ENCODE measurements at places on chromosomes 2 and 18. TPM values are rescaled to one million over a fixed set of nuclear protein-coding genes. Genes with fewer than 3 reads are reported as not detected.

ELP2 gene
- total RNA-seq, result 94.6 TPM

DNA sequence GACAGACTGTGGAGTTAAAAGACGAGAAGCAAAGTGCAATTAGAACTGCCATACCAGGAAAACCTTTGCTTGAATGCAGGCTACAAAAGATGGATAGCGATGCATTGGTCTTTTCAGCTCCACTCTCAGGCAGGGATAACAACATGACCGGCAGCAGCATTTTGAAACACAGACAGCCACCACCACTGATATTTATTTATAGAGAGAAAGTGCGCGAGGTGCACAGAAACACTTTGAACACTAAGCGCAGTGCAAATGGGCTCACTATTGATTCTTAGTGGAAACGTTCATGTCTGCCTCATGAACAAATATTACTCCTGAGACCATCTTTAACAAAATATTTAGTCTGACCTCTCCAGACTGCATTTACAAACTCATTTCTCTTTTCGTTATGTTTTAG, 32.9 kb downstream of the CAVIN2 start:
- peaks cover 5% of the 10 kb centered on the region for H3K27me3 ChIP-seq
- no peak overlapping the region for H3K27ac ChIP-seq
- H3K4me1 ChIP-seq, result peaks cover 7% of the 10 kb centered on the region
- H3K4me3 ChIP-seq, result no peak overlapping the region

NT5C1B gene
- not detected for total RNA-seq

BMP10 gene
- not detected for total RNA-seq

DNA sequence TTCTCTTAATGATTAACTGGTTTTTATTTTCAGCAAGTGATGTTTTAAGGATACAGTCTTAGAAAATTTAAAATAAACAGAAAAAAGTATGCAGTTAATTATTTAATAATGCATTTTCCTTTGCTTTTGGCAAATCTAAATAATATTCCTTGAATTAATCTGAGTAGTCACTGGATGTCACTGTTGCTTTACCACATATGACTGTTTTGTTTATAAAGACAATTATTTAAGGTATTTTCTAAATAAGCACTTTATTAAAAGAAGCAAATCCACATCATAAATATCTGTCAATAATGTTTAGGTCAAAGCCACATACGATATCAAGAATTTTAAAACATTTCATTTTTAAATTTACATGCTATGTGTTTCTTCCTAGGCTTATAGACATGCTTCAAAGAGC, 40.6 kb upstream of the TFPI start:
- no peaks in the 10 kb centered on the region for H3K27me3 ChIP-seq
- H3K4me1 ChIP-seq, result no peaks in the 10 kb centered on the region
- H3K36me3 ChIP-seq, result no peaks in the 10 kb centered on the region
- no peak for DNase-seq

DNA sequence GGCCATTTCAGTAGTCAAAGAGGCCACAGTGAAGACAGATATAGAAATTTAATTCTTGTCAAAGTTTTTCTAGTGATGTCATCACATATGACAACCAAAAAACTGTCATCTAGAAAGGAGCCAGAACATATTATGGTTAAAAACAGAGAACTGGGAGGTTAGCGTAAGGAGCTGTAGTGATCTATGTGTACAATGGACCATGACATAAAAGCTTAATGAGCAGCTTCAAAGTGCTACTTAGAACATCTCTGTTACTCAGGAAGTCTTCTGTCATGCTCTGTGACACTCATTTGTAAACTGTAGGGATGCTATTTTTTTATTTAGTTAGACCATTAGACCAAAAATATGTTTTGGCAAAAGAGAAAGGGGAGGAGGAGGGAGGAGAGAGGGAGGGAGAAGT, 57.3 kb downstream of the CMPK2 start:
- H3K27ac ChIP-seq, result no peak overlapping the region
- H3K27me3 ChIP-seq, result peaks cover 15% of the 10 kb centered on the region
- H3K36me3 ChIP-seq, result no peaks in the 10 kb centered on the region
- H3K4me1 ChIP-seq, result no peaks in the 10 kb centered on the region

GALNT3 gene
- 28.8 TPM for total RNA-seq

- peak overlapping the region; percentile 78 for H3K27ac ChIP-seq
- H3K36me3 ChIP-seq, result peaks cover 8% of the 10 kb centered on the region
- peaks cover 87% of the 10 kb centered on the region for H3K27me3 ChIP-seq
- peaks cover 31% of the 10 kb centered on the region for H3K4me1 ChIP-seq
Observed at GRCh38 chr2:174341293-174341994, 6.7 kb downstream of the SP9 start.

RND3 gene
- total RNA-seq, result 169 TPM

DNA sequence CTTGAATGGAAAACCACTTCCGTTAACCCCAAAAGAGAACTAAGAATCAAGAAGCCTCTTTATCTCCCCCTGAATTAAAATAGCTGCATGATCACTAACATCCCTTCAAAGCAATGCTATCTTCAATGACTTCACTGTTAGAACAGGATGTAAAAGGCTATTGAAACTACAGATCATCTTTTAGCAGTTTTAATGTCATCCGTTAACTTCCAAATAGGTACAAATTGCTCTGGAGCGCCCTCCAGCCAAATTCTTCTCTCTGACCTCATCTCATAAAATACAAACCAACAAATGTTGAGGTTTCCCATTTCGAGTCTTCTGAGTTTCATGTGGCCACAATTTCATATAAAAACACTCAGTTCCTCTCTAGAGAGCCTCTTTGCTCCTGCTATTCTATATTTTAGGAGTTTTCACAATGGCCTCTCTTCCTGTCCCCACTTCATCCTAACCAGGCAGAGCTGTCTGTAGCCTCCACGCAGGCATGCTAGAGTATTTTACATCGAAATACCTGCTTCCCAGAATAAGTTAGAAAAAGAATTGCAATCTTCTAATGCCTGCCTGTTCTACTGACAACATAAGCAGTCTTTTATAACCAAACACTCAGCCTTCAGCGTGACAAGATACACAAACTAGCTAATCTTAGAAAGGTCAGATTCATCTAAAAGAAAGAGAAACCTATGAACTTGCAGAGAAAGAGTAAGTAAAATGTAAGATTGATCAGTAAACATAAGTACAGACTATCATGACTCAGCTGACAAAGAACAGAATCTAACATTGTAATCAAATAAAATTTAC, 37.9 kb downstream of the B4GALT6 start:
- H3K27me3 ChIP-seq, result no peaks in the 10 kb centered on the region
- H3K4me1 ChIP-seq, result peaks cover 28% of the 10 kb centered on the region
- DNase-seq, result no peak
- peak overlapping the region; percentile 77 for H3K27ac ChIP-seq
- peaks cover 11% of the 10 kb centered on the region for H3K36me3 ChIP-seq
- H3K4me3 ChIP-seq, result peak overlapping the region; percentile 29

DNA sequence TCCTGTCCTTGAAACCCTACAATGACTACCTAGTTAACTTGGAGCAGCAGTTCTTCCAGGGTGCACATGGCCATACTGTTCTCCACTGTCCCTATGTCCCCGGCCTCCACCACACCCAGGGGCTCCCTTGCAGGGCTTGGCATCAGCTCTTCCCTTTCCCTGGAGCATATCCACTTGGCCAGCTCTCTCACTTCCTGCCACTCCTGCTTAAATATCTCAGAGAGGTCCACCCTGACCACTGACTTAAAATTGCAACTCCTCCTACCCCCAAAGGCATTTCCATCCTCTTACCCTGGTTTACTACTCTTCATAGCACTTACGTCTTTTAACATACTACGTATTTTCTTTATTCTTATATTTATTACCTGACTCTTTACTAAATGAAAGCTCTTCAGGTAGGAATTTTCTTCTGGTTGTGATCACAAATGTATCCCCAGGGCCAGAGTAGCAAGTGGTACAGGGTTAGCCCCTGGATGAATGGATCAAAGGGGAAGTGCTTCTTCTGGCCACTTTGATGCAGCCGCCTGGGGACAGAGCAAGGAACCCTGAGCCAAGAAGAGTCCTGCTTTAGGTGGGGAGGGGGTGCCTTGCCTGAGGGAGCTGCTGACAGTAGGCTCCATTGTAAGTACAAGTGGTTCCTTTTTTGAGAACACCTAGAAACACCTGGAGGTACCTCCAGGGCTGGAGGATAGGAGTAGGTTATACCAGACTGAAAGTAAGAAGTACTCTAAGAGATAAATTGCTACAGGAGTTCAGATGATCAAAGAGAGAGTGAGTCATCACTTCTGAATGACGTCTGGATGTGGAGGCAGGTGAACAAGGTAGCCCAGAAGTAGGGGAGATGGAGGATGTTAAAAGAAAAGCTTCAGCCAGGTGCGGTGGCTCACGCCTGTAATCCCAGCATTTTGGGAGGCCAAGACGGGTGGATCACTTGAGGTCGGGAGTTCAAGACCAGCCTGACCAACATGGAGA, 82.2 kb downstream of the SOCS6 start:
- H3K36me3 ChIP-seq, result peaks cover 9% of the 10 kb centered on the region
- H3K4me3 ChIP-seq, result no peak overlapping the region

GRCh38 chr2:73980566-73980965, 4.1 kb upstream of the TET3 start:
- H3K4me1 ChIP-seq, result peaks cover 45% of the 10 kb centered on the region
- H3K4me3 ChIP-seq, result peak overlapping the region; percentile 86
- H3K27me3 ChIP-seq, result peaks cover 57% of the 10 kb centered on the region
- no peak for DNase-seq
- H3K36me3 ChIP-seq, result peaks cover 5% of the 10 kb centered on the region

GRCh38 chr2:109611467-109612095, 2.2 kb downstream of the SEPTIN10 start:
- DNase-seq, result no peak
- peak overlapping the region; percentile 90 for H3K27ac ChIP-seq
- H3K4me3 ChIP-seq, result peak overlapping the region; percentile 92

- no peaks in the 10 kb centered on the region for H3K4me1 ChIP-seq
- H3K4me3 ChIP-seq, result no peak overlapping the region
- no peak overlapping the region for H3K27ac ChIP-seq
- peaks cover 2% of the 10 kb centered on the region for H3K27me3 ChIP-seq
- no peak for DNase-seq
Observed at GRCh38 chr2:194674043-194674442, 983.0 kb upstream of the SLC39A10 start.

- H3K27me3 ChIP-seq, result no peaks in the 10 kb centered on the region
- H3K4me1 ChIP-seq, result no peaks in the 10 kb centered on the region
- no peak overlapping the region for H3K27ac ChIP-seq
- no peak for DNase-seq
- H3K4me3 ChIP-seq, result no peak overlapping the region
- H3K36me3 ChIP-seq, result peaks cover 43% of the 10 kb centered on the region
Observed at GRCh38 chr2:39000552-39000951, 110.9 kb downstream of the ARHGEF33 start.

GRCh38 chr2:41621095-41621494, 426.7 kb upstream of the PKDCC start:
- no peak overlapping the region for H3K27ac ChIP-seq
- no peaks in the 10 kb centered on the region for H3K36me3 ChIP-seq
- no peak overlapping the region for H3K4me3 ChIP-seq
- no peaks in the 10 kb centered on the region for H3K4me1 ChIP-seq

GRCh38 chr18:45962866-45963265, 4.3 kb downstream of the EPG5 start:
- H3K4me1 ChIP-seq, result peaks cover 4% of the 10 kb centered on the region
- no peak overlapping the region for H3K27ac ChIP-seq
- no peaks in the 10 kb centered on the region for H3K27me3 ChIP-seq
- DNase-seq, result no peak
- H3K36me3 ChIP-seq, result peaks cover 10% of the 10 kb centered on the region

CLEC4F gene
- total RNA-seq, result not detected

DNA sequence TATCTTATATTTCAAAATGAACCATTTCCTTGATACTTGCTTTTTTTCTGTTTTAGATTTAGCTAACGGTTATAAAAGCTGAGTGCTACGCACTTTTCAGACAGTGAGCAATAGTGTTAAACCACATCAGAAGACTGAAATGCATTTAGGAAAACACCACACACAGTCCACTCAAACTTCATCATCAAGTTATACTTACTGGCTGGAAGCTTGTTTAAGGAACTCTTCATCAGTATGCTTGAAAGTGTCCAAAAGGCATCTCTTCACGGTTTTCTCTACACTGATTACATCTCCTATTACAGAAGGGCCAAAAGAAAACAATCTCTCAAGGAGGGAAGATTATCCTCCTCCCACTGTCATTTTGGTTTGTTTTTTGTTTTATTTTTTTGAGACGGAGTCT, 19.7 kb downstream of the ILKAP start:
- H3K27ac ChIP-seq, result no peak overlapping the region
- no peak overlapping the region for H3K4me3 ChIP-seq
- H3K36me3 ChIP-seq, result peaks cover 47% of the 10 kb centered on the region
- H3K27me3 ChIP-seq, result no peaks in the 10 kb centered on the region
- no peak for DNase-seq
- H3K4me1 ChIP-seq, result no peaks in the 10 kb centered on the region

DNA sequence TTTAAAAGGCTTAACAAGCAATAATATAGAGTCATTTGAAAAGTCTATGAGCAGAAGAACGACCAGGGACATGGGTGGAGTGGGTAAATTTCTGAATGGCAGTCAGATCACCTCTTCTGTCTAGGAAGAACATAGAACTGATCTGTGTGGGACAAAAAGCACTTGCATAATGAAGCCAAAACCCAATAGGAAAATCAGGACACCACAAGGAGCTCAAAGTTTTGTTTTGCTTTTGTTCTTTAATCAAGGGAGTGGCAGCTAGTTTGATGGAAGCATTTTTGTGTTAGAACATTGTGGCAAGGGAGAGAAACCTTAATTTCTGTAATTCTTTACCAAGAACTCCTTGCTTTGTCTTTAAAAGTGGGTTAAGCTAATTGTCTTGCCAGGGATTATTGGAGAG, 240.2 kb upstream of the TANK start:
- H3K27ac ChIP-seq, result peak overlapping the region; percentile 19
- no peak for DNase-seq
- no peak overlapping the region for H3K4me3 ChIP-seq
- H3K4me1 ChIP-seq, result peaks cover 19% of the 10 kb centered on the region
- no peaks in the 10 kb centered on the region for H3K27me3 ChIP-seq

TXNL1 gene
- total RNA-seq, result 78.0 TPM

IFT172 gene
- total RNA-seq, result 17.5 TPM

- no peak overlapping the region for H3K4me3 ChIP-seq
- no peaks in the 10 kb centered on the region for H3K36me3 ChIP-seq
- no peaks in the 10 kb centered on the region for H3K4me1 ChIP-seq
- H3K27me3 ChIP-seq, result no peaks in the 10 kb centered on the region
Observed at GRCh38 chr18:4035521-4035920, 419.6 kb downstream of the DLGAP1 start.

DNA sequence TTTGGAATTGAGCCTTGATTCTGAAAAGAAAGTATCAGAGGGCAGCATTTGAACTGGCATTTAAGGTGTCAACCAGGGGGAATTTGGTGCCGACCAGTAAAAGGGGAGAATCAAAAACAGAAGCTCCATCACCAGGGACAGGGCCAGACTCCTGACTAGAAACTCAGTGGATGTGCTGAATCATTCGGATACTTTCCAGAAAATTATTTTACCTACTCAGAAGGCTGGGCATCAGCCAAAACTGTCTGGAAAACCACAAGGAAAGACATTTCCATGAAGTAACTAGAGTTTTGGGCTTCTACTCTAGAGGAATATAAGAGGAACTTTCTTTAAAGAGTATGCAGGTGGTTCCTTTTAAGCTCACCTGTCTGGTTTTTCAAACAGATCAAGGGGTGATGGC, 756.6 kb downstream of the RNF144A start:
- H3K4me3 ChIP-seq, result no peak overlapping the region
- peaks cover 10% of the 10 kb centered on the region for H3K27me3 ChIP-seq
- H3K4me1 ChIP-seq, result peaks cover 5% of the 10 kb centered on the region
- no peak overlapping the region for H3K27ac ChIP-seq

CARF gene
- total RNA-seq, result 6.7 TPM
